Osteocyte (in vitro differentiated cells): ENCODE measurements at places on chromosomes 4 and X.
A peak's percentile ranks its signal among the peaks of the same experiment; 100 is the strongest.

DNA sequence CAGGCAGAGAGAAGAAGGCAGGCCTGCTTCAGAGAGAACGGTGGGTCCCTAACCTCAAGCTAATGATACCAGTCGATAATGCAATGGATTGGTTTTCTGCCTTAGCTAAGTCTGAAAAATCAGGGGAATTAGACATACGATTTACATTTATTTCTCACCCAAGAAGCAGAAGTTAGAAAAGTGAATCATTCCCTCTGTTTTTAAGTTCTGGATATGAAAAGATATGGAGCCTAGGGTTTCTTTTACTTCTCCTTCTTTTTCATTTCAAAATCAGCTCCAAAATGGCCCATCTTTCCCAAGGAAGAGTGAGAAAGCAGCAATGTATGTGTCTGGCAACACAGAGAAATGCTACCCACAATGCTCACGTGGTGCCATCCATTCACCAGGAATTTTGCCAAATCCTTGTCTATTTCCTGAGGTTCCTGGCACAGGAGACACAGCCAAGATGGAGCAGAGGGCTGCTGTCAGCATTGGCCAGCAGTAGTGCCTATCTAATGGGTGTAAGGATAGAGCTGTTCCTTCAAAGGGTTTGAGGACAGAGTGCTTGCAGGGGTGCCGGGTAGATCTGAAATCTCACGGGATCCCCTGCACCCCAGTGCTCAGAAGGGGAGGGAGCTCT, 231.5 kb downstream of the MAML3 start:
- DNase-seq, result no peak

DNA sequence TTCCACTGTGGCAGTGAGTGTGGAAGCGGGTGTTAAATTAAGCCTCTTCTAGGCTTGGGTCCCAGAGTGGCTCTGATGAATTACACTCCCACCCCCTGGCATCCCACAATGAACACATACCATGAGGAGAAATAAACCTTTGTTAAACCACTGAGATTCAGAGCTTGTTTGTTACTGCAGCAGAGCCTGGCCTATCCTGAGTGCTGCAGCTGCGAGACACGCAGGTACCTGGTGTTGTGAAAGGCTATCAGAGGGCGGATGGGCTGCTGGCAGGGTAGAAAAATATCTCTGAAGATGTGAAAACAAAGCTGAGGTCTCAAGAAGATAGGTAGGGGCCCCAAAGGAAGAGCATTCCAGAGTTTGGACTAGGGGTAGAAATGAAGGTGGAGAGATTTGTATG, 138.4 kb upstream of the STX18 start:
- no peak for DNase-seq

- no peak for DNase-seq
Observed at GRCh38 chr4:87570290-87570805, 38.0 kb upstream of the DSPP start.

DNA sequence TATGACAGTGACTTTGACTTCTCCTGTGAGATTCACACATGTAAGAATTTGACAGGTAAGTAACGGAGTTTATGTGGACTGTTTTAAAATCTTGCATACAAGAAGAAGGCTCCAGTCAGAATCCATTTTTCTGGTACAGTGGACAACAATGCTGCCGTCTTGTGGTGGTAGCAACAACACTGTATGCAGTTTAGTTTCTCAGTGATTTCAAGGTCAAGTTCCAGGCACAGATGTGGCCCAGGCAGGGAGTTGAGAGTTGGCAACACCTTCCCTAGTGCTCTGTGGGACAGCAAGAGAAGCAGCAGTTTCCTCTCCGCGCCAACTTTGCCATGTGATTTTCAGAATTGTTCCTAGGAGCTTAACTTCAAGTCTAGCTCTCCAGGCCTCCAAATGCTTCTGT, 56.0 kb upstream of the STPG2 start:
- DNase-seq, result no peak

- DNase-seq, result no peak
Observed at GRCh38 chr4:142291299-142292050, 554.6 kb downstream of the INPP4B start.

GRCh38 chr4:140331876-140332275, 41.6 kb upstream of the SCOC start:
- DNase-seq, result no peak

DNA sequence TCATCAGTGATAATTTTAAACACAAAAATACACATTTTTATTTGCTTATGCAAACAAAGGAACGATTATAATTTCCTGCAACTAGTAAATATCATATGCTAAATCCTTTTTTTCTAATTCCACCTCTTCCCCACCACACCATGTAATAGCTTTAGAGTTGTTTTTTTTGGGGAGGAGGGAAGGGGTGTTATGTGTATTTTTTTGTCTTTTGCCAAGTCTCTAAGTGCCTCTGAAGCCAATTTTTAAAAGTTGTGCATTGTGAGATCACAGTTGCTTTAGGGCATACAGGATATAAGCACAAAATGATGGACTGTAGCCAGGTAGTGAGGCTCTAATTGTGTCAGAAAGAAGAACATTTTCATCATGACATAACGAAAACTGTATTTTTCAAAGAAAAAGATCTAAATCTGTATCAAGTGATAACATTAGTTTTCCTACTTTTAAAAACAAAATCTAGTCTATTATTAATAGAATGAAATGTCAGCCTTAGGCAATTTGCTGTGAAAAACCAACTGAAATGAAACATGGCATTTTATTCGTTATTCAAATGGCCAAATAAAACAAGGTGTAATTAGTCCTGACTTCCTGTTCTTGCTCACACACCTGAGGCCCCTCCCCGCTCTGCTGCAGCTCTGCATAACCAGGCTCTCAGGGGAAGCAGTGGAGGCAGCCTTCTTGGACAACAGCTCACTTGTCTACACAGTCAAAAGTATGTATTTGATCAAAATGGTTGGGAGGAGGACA, 157.4 kb downstream of the PALLD start:
- no peak for DNase-seq

DNA sequence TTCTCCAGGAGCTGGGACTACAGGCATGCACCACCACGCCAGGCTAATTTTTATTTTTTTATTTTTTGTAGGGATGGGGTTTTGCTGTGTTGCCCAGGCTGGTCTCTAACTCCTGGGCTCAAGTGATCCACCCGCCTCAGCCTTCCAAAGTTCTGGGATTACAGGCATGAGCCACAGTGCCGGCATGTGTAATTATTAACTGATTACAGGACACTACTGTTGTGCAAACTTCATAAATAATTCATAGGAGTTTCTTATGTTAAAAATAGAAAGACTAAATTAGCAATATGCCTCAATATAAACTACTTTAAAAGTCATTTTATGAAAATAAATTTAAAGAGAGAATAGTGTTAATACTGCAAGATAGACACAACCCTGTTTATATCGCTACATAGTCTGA, 221.9 kb downstream of the SNCA start:
- DNase-seq, result no peak

DNA sequence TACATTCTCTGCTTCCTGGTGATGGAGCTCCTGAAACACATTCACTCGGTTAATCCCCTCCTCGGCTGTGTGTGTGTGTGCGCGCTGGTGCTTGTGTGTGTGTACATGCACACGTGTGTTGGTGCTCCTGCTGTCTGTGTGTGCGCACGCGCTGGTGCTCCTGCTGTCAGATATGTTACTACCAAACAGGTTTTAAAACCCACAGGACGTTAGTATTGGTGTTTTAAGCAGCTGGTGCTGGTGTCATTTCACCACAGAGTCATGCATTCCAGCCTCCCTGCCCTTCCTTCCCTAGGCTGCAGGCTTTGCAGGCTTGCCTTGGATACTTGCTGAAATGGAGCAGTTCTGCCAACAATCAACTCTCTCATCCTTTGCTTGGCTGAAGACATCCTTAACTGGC, 48.1 kb upstream of the CPLX1 start:
- no peak for DNase-seq

GRCh38 chr4:40648131-40648530, 18.5 kb upstream of the RBM47 start:
- DNase-seq, result no peak

- no peak for DNase-seq
Observed at GRCh38 chr4:29310252-29310651, 1409.9 kb upstream of the PCDH7 start.

DNA sequence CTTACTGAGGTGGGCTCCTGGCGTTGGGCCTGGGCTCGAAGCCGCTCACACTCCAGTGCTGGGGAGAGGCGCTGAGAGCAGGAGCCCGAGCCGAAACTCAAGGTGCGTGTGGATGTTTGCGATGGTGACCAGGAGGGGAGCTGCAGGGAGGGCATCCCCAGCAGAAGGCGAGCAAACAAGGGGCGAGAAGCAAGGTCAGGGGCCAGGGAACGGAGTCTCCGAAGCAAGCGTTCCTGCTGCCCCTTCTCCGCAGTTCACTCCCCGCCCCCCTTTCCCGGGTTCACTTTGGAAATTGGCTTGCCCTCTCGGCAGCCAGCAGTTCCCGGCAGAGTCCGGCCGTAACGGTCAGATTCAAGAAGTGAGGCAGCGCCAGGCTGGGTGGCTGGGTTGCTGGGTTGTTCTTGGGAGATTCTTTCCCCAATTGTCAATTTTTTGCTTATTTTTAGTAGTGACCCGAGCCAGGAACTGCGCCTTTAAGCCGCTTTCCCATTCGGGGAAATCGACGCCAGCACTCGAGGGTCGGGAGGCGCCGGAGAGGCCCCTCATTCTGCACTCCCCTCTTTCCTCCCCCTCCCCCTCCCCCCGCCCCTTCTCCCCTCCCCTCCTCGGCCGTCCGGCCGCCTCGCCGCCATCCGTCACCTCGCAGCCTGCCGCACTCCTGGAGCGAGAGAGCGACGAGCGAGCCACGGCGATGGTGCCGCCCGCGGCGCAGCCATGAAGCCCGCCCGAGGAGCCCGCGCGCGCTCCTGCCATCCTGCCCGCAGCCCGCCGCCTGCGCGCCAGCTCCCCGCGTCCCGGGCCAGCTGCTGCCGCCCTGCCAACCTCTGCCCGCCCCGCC, at the start of gene FRMPD3:
FRMPD3 (plus strand) TSS at position 655 of the 838 bp plus-strand sequence. CDS start 76,937 bp downstream, outside the sequence.
- no peak for DNase-seq

DNA sequence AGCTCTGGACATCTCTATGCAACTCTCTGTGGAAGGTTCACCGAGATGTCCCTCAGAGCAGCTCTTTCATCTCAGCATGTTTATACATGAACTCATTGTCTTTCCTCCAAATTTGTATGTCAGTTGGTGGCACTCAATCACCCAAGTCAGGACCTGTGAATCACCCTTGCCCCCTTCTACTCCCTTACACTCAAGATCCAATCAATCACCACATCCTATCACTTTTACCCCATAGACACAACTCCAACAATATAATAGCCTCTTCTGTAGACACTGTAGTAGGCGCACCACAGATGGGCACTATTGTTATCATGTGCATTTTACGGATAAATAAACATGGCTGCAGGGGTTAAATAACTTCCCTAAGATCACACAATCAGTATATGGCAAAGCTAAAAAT, 41.3 kb upstream of the IRF2 start:
- no peak for DNase-seq

GRCh38 chr4:45778514-45778913, 345.3 kb downstream of the GABRG1 start:
- no peak for DNase-seq

GRCh38 chr4:27050731-27051130, 190.1 kb downstream of the STIM2 start:
- DNase-seq, result peak; percentile 19

- no peak for DNase-seq
Observed at GRCh38 chr4:78781924-78782323, 5.8 kb downstream of the BMP2K start.
